ENCODE measurements at places on chromosomes 1 and 21.

DNA sequence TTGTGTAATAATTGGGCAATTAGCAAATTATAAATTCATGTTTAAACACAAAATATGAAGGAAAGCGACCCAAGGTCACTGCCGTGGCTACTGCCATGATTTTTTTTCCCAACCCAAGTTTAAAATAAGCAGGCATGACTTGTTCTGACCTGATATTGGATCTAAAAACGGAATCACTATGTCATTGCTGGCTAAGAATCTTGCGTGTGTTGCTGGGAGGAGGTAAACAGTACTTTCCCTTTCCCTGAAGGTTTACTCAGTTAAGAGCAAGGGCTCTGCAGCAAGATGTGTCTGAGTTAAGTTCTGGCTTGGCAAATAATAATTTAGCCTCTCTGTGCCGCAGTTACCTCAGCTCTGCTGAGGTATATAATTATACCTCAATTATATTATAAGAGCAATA is 125.7 kb upstream of the L1TD1 start:
- DNase-seq: no peak

GRCh38 chr21:27265492-27265891 is 298.6 kb upstream of the ADAMTS5 start:
- DNase-seq: no peak

- no peak for DNase-seq
Observed at GRCh38 chr21:24759348-24760075, 847.8 kb downstream of the MRPL39 start.

- no peak for DNase-seq
Observed at GRCh38 chr1:95169548-95169947, 52.4 kb downstream of the TLCD4 start.

GRCh38 chr1:245444945-245445344 is 290.2 kb downstream of the KIF26B start:
- DNase-seq: no peak

DNA sequence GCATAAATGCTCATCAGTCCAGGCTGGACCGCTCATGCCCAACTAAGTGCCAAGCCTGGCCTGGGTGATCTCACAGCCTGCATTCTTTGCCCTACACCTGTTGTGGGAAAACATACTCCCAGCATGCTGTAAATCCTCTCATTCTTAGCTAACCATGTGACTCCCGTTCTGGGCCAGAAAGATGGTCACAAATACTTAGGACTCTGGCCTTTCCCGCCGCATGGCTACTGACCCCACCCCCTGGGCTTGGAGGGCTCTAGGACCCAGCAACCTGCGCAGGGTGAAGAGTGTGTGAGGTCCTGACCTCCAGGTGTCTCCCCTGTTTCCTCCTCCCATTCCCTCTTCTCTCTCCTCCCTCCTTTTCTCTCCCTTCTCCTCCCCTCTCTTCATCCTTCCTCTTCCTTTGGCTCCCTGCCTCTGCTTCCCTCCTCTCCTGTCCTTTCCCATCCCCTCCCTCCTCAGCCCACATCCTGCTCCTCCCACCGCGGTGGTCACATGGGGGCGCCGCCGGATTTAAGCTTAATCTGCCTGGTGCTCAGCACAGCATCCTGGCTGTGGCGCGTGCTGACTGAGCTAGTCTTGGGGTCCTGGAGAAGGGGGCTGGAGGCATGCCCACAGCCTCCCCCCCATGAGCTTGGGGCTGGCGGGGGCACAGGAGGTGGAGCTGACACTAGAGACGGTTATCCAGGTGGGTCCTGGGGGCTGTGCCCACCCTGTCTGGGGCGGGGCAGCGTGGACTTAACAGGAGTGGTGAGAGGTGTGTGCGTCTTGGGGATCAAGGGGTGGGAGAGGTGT is at the start of gene CROCC:
Gene CROCC (plus strand): TSS at position 541 of the 795 bp plus-strand sequence. CDS start 88 bp downstream, at position 629.
- no peak for DNase-seq

DNA sequence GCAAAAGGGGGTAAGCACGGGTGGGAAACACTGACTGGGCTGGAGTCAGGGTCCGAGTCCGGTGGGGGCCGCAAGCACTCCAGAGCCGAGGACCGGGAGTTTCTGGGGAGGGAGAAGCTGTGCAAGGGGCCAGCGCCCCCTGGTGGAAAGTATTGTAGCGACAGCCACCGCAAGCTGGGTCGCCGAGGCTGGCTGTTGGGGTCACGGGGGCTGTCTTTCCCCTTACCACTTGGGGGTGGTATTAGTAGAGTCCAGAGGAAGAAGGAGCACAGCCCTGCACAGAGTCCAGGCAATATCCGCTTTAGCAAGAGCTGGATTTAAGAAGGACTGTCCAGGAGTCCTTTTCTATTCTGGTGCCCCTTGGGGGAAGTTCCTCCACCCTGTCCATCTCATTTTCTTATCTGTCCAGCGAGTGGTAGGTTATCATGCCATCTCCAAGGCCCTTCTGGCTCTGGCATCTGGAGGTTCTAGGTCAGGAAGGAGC is 17.9 kb upstream of the ETV3 start:
- DNase-seq: peak; percentile 72

DNA sequence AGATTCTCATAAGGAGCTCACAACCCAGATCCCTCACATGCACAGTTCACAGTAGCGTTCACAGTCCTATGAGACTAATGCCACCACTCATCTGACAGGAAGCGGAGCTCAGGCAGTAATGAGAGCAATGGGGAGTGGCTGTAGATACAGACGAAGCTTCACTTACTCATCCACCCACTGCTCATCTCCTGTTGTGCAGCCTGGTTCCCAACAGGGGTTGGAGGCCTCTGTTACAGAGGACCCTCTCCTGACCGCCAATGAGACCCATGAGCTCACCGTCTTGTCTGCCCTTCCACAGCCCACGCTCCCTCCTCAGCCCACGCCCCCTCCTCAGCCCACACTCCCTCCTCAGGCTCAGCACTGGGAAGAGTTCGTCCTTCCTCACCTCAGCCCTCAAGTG is 39.6 kb downstream of the RSPH1 start:
- DNase-seq: peak; percentile 30

- no peak for DNase-seq
Observed at GRCh38 chr21:25859235-25859929, 124.6 kb downstream of the GABPA start.

DNA sequence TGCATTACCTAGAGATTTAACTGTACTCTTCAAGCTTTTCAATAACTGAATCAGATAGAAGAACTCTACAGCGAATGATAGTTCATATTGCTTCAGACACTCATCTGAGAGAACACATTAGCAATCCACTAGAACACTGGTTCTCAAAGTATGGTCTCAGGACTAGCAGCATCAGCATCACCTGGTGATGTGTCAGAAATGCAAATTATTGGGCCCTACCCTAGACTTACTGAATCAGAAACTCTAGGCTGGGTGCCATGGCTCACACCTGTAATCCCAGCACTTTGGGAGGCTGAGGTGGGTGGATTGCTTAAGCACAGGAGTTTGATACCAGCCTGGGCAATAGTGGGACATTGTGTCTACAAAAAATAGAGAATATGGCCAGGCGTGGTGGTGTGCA is 24.9 kb upstream of the GLIS1 start:
- DNase-seq: no peak

DNA sequence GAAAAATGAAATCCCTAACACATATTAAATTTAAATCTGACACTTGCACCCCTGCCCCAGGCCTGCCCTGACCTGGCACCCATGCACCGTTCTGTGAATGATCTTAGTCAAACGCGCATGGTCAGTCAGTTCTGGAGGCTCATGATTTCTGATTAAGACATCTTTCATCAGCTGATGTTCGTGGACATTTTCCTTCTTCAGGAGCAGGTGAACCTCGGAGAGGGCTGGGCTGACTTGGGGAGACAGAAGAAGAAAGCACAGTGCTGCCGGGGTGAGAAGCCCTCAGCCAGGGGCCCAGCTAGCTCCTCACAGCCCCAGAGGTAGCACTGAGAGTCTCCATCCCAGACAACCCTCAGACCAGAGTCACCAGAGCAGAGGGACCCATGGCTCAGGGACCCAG is 134.5 kb upstream of the AJAP1 start:
- DNase-seq: no peak

DNA sequence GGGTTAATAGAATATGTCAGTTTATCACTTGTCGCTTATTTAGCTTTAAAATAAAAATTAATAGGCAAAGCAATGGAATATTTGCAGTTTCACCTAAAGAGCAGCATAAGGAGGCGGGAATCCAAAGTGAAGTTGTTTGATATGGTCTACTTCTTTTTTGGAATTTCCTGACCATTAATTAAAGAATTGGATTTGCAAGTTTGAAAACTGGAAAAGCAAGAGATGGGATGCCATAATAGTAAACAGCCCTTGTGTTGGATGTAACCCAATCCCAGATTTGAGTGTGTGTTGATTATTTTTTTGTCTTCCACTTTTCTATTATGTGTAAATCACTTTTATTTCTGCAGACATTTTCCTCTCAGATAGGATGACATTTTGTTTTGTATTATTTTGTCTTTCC is 98.1 kb downstream of the TGFB2 start:
- DNase-seq: no peak

- no peak for DNase-seq
Observed at GRCh38 chr1:237903961-237904360, 13.2 kb upstream of the ZP4 start.

GRCh38 chr1:40927781-40928180 is 51.7 kb upstream of the CTPS1 start:
- no peak for DNase-seq

DNA sequence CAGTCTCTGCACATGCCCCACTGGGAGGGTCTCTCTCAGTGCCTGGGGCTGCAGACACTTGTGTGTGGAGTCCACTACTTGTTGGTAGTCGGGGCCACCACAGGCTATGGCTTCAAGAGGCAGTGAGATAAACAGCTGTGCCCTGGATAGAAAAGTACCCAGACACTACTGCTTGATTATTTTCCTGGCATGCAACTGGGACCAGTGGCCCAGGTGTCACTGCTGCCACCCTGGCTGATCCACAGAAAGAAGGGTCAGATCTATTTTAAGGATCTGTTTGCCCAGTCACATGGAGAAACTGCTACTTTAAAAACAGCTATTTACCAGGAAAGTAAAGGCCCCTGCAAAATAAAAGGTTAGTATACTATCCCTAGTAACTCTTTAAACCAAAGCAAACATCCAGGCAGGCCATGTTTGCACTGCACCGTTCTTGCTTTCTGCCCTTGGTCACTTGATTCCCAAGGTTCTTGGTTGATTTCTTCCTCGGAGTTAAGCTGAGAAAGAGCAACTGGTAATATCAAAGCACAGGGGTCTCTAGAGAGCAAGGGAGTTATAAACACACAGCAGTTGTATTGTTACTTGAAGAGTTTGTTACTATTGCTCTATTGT is 99.9 kb downstream of the GLUL start:
- no peak for DNase-seq

- no peak for DNase-seq
Observed at GRCh38 chr1:151613282-151613780, 1.5 kb downstream of the SNX27 start.

DNA sequence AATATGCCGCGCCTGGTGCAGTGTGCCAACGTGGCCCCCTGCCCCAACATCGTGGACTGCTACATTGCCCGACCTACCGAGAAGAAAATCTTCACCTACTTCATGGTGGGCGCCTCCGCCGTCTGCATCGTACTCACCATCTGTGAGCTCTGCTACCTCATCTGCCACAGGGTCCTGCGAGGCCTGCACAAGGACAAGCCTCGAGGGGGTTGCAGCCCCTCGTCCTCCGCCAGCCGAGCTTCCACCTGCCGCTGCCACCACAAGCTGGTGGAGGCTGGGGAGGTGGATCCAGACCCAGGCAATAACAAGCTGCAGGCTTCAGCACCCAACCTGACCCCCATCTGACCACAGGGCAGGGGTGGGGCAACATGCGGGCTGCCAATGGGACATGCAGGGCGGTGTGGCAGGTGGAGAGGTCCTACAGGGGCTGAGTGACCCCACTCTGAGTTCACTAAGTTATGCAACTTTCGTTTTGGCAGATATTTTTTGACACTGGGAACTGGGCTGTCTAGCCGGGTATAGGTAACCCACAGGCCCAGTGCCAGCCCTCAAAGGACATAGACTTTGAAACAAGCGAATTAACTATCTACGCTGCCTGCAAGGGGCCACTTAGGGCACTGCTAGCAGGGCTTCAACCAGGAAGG is 4.3 kb downstream of the GJB3 start:
- DNase-seq: no peak

- no peak for DNase-seq
Observed at GRCh38 chr1:161164901-161165610, 1.2 kb upstream of the PPOX start.

- no peak for DNase-seq
Observed at GRCh38 chr1:234841710-234842231, 231.8 kb upstream of the IRF2BP2 start.

DNA sequence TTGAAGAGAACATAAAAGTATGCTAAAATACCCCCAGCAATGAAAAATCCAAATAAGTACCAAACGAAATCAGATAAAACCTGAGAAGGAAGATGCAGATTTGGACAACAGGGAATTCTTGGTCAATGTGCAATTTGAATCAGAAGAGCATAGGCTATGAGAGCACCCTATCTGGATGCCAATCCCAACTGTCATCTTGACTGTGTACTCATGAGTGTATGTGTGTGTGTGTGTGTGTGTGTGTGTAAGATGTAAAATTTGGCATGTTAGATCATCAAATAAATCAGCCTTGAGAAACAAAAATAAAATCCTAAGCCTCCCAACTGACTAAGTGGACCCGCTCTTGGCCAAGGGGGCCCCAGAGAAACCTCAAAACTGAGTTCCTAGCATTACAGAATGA is 18.0 kb upstream of the SPRR2G start:
- no peak for DNase-seq

DNA sequence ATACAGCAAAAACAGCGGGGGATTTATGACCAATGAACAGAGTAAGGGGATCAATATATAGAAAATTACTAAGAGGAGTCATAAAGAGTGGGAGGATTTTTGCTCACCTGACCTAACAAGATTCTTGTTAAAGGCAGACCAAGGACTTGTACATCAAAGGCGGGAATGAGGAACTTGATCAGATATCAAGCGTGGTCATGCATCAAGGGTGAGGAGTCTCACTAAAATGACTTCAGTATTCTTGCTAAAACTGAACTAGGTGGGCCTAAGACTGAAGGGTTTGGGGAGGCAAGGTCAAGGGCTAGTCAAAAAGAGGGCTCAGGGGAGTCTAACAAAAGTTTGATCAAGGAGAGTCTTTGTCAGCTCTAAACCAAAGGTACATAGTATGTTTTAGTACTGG is 2.1 kb downstream of the MOV10 start:
- DNase-seq: no peak

GRCh38 chr1:94553323-94553730 is 11.8 kb upstream of the F3 start:
- no peak for DNase-seq

DNA sequence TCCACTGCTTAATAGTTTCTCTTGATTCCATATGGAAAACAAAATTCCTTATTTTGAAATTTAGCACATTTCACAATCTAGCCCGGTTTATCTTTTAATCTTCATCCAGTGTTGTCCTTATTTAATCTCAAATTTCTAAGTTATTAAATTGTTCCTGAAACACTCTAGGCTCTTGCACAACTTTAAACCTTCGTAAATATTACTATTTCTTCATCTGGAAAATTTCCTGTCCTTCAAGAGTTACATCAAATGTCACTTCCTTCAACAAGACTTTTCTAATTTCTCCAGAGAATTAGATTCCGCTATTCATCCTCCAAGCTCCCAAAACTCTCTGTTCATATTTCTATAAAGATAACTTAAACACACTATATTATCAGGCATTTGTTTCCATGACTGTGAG is 6.5 kb downstream of the FMO5 start:
- DNase-seq: no peak

Measured in stimulated activated naive CD4-positive, alpha-beta T cell (primary cell).